ENCODE measurements at places on chromosomes 1 and 21.
A peak's percentile ranks its signal among the peaks of the same experiment; 100 is the strongest.

DNA sequence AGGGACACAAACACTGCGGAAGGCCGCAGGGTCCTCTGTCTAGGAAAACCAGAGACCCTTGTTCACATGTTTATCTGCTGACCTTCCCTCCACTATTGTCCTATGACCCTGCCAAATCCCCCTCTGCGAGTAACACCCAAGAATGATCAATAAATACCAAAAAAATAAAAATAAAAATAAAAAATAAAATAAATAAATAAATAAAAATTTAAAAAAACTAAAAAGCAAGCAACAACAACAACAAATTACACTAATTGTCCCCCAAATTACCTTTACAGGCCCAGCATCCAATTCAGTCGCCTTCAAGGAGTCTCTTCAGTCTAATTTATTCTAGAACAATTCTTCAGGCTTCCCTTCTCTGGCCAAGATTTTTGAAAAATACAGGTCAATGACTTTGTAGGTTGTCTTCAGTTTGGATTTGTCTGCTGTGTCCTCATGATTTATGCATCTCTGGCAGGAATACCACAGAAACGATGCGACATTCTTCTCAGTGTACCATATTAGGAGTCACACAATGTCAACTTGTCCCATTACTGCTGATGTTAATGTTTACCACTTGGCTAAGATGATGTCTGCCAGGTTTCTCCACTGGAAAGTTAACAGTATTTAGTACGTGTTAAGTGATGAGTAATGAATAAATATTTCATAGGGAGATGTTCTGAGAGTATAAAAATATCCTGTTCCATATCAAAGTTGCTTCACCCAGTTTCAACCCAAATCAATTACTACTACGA is 20.3 kb upstream of the BMP8B start:
- DNase-seq = no peak

GRCh38 chr1:157404063-157404501 is 148.2 kb downstream of the FCRL5 start:
- DNase-seq = no peak

DNA sequence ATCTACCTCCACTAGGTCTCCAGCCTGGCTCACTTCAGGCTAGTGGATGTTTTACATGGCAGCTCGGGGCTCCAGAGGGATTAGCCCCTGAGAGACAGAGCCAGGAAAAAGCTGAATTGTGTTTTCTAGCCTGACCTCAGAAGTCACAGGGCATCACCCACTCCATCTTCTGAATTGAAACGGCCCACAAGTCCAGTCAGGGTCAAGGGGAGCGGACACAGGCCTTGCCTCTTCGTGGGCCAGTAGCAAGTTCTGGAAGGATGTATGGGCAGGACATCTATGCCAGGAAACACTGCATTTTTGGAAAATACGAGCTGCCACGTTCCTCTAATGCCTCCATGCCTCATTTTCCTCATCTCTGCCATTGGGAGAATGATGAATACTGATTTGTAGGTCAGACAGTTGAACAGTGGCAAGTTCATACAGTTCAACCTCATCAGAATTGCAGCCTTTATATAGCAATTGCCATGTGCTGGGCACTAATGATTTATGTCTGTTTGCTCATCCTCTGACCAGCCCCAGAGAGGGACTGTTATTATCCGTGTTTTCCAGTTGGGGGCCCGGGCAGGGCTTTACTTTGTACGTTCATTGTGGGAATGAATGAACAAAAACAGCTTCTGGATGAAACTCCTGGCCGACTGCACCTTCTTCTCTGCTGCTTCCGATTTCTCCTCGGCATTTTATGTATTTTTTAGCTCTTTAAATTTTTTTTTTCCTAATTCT is 23.2 kb upstream of the PCBP3 start:
- DNase-seq = no peak

GRCh38 chr1:194068446-194069167 is 882.2 kb upstream of the B3GALT2 start:
- no peak for DNase-seq

DNA sequence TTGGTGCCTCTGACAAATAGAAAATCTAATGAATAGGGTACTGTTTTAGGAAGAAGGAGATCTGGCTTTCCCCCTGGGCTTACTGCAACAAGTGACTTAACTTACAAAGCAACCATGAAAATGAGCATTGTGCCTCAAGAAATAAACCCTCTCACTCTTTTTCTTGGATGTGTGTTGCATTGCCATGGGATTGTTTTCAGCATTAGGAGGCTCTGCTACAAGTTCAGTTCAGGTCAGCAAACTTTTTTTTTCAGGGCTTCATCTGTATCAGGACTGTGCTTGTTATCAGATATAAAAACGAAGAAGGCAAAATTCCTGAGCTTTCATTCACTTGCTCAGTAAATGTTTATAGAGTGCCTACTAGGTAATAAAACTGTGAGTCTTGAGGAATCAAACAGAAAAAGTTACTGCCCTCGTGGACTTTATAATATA is 37.8 kb upstream of the DOCK7 start:
- DNase-seq = no peak

DNA sequence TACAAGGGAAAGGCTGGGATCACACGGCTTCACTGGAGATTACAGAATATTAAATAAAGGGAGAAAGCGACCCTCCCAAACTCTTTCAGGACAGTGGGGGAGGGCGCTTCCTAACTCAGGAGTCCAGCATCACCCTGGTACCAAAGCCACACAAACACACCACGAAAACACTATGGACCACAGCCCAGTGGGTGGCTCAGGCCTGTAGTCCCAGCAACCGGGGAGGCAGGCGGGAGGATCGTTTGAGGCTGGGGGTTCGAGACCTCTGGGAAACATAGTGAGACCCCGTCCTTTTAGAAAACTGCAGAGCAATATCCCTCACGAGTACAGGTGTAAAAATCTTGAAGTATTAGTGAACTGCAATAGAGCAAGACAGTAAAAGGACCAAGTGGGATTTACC is 16.0 kb downstream of the TRIM11 start:
- no peak for DNase-seq

DNA sequence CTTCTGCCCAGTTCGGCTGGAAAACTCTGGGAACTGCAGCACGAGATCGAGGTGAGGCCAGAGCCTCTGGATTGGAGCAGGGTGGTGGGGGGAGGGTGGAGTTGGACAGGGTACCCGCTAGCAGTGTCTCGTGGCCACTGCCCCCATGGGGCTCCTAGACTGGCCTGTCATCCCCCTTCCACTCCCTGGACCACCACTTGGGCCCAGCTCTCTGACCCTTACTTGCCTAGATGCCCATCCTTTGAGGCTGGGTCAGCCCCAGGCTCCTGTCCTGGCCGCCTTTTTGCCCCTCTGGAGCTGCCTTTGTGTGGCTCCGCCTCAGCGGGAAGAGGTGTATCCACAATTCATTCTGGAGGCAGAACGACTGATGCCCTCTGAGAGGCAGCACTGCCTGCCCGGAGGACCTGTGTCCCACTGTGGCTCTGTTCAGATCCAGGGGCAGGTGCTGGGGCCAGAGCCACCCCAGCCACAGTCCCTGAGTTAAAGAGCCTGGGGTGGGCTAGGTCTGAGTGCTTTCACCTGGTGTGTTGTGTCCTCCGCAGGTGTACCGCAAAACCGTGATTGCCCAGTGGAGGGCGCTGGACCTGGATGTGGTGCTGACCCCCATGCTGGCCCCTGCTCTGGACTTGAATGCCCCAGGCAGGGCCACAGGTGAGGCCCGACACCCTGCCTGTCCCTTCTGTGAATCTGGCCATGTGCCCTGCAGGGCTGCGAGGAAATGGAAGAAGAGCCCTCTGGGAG is 17.7 kb downstream of the FAAH start:
- DNase-seq = peak; percentile 51

GRCh38 chr21:22421416-22422180 is 1423.4 kb downstream of the NCAM2 start:
- DNase-seq = peak; percentile 25

- no peak for DNase-seq
Measured at GRCh38 chr1:27406362-27406680, 13.9 kb downstream of the GPR3 start.

GRCh38 chr1:222769971-222770620 is 33.1 kb downstream of the FAM177B start:
- no peak for DNase-seq

- DNase-seq = no peak
Measured at GRCh38 chr1:54894271-54894670, 7.3 kb upstream of the DHCR24 start.

DNA sequence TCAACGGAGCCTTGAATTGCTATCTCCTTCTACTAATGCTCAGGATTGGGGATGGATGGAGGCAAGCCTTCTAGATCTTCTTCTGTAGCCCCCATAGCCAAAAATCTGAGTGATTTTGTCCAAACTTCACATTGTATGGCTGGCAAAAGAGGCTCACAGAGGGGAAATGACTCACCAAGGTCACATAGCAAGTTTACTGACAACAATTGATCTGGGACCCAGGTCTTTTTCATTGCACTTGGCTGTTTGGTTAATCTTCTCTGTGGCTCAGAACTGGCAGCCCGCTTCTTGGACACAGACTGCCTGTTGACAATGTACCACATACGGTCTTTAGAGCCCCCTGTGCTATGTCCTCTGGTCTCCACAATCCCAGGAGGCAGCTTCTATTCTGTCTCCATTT is 3.0 kb upstream of the LACTBL1 start:
- no peak for DNase-seq

DNA sequence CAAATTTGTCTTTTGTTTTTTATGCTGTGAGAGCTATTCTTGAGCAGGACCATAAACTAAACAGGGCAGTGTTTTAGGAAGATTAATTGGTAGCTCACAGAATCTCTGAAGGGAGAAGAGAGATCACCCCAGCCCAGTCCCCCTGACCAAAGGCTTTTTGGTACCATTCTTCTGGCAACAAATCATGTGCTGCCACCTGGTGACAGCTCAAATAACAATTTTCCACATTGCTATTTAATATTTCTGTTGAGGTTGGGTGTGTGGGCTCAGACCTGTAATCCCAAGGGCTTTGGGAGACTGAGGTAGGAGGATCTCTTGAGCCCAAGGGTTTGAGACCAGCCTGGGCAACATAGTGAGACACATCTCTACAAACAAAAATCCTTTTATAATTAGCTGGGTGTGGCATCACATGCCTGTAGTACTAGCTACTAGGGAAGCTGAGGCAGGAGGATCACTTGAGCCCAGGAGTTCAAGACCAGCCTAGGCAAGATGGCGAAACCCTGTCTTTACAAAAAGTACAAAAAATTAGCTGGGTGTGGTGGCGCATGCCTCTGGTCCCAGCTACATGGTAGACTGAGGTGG is 2.2 kb upstream of the TESK2 start:
- DNase-seq = peak; percentile 71

DNA sequence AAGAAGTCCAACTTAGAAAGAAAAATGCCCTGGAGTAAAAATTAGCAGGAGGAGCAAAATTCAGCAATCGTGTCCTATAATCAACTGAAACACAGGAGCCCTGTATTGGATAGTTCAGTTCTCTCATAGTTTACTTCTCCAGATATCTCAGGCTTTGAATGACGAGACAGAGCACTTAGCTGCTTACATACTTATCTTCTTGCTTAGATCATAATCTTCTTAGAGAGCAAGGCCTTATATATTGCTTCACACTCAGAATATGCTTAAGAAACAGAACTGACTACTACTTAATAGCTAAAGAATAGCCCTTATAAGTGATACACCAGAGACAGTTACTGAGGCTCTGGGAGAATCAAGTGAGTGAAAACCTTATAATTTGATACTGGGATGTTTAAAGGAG is 38.9 kb downstream of the TOR3A start:
- no peak for DNase-seq

DNA sequence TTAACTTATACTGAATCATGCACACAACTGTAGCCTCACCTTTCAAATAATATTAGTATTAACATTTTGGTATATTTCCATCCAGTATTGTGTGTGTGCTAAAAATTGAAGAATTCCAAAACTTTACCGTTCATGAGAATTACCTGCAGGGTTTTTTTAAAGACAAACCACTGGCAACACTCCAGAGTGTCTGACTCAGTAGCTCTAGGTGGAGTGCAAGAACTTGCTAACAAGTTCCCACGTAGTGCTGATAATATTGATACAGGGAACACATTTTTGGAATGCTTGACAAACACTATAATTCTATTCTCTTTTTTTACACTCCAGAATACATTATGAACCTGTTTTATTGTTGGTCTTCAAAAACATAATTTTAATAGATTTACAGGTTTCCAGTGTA is 27.7 kb upstream of the SLC5A9 start:
- DNase-seq = no peak

DNA sequence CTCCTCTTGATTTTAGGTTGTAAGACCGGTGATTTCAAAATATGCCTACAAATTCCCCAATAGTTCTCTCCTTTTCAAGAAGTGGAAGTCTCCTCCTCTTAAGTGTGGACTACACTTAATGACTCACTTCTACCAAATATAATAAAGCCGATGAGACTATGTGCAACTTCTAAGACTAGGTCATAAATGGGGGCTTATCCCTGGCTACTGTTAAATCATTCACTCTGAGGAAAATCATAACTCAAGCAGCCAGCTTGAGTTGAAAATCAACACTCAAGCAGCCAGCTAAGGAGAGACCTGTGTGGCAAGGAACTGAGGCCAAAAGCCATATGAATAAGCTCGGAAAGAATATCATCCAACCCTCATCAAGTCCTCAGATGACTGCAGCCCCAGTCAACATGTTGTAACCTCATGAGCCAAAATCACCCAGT is 49.6 kb upstream of the PSMG1 start:
- DNase-seq = no peak

GRCh38 chr1:244144053-244144452 is 93.0 kb downstream of the ZBTB18 start:
- no peak for DNase-seq

DNA sequence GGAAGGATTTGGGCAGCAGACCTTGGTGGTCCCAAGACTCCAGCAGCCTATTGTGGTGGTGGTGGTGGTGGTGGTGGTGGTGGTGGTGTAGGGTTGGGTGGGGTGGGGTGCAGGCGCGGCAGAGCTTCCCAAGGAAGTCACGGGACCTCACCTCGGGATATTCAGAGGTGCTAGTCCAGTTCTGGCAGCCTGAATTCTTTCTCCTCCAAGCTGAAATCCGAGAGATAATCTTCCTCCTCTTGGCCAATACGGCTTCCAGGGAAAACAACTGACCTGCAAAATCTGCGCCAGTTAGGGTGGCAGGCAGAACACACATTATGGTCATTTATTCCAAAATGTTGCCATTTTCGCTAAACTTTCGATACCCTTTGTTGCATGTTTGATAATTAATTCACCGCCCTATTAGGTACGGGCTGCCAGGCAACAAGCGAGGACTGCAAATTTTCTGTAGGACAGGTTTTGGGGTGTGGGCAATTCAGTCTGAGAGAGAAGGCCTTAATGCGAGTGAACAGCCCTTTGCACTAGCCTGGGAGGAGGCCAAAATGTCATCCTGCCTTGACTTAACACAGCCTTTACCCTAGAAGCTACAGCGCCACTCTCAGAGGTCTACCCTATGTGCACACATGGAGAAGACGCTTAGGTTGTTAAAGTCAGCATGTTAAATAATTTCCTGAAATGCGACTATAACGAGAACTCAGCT is 33.2 kb upstream of the BSDC1 start:
- no peak for DNase-seq

- DNase-seq = no peak
Measured at GRCh38 chr1:151238467-151238739, 16.1 kb upstream of the PSMD4 start.

- DNase-seq = no peak
Measured at GRCh38 chr1:84877592-84877991, 15.4 kb downstream of the LPAR3 start.

- DNase-seq = no peak
Measured at GRCh38 chr1:165954940-165955339, 127.5 kb downstream of the UCK2 start.
